CD4-positive, alpha-beta T cell treated with Interleukin-2 at 100 ng/mL for 4 hours (primary cell): ENCODE measurements at places on chromosomes 2 and 18.
A peak's percentile ranks its signal among the peaks of the same experiment; 100 is the strongest.

DNA sequence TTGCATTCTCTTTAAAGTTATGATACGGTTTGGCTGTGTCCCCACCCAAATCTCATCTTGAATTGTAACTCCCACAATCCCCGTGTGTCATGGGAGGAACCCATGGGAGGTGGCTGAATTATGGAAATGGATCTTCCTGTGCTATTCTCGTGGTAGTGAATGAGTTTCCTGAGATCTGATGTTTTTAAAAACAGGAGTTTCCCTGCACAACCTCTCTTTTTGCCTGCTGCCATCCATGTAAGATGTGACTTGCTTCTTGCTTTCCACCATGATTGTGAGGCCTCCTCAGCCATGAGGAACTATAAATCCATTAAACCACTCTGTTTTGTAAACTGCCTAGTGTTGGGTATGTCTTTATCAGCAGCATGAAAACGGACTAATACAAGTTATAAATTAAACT is 37.5 kb upstream of the SESTD1 start:
- no peak for DNase-seq

DNA sequence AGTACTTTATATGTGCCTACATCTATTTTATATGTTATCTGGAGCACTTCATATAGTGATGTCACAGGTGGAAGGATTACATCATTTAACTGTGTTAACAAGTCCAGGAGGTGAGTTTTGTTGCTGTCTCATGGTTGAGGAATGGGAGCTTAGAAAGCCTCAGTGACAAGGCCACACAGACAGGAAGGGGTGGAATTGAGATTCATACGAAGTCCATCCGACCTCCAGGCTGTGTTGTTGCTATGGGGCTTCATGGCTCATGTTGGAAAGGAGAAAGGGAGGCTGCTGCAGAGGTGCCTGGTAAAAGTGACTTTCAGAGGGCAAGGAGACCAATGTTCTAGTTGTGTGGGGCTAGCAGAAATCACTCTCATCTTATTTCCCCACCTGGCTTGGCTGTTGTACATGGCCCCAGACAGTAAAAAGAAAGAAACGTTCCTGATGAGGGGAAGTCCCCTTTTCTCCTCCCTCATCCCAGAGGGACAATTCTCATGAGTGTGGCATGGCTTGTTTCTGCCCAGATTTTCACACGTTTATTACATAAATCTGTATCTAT is 31.0 kb upstream of the GREB1 start:
- no peak for DNase-seq

GRCh38 chr2:211760103-211760502 is 778.5 kb downstream of the ERBB4 start:
- DNase-seq, result no peak

DNA sequence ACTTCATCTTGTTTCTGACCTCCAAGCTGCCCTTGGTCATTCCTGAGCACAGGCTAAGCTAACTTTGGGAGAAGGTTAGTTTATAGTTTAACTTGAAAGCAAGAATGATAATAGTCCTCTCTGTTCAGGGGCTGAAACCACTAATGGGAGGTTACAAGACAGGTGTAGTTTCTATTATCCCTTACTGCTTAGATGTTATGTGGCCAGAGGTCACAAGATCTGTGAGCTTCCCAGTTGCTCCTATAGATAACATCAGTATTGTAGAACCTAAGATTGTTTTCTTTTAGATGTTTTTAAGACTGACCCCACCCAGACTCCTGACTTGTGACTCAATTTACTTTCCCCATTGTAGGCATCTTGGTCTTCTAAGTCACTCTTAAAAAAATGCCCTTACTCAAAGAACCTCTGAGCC is 94.8 kb upstream of the LPIN2 start:
- DNase-seq, result no peak

GRCh38 chr2:7694076-7694985 is 777.1 kb downstream of the RNF144A start:
- peak; percentile 3 for DNase-seq

- no peak for DNase-seq
Measured at GRCh38 chr2:50922506-50922905, 109.4 kb downstream of the NRXN1 start.

GRCh38 chr2:136085453-136086209 is 32.3 kb downstream of the CXCR4 start:
- DNase-seq, result no peak

- no peak for DNase-seq
Measured at GRCh38 chr18:36811955-36812354, 16.8 kb downstream of the TPGS2 start.

GRCh38 chr18:57441071-57441794 is 6.1 kb downstream of the ONECUT2 start:
- DNase-seq, result no peak

DNA sequence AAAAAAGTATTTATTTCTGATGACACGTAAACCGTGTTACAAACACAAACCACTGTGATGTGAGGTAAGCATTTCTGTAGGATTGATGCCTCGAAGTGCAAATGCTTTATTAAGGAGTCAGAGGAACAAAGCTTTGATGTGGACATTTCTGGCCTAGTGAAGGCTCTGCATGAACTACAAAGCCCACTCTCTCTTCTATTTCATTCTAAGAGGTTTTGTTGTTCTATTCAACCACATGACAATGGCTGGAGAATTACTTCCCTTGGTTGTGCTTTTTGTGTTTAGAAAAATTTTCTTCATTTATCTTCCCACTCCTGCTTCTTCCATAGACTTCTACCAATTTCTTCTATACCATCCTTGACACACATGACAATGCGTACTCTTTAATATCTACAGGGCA is 125.7 kb upstream of the CCDC195 start:
- DNase-seq, result no peak

DNA sequence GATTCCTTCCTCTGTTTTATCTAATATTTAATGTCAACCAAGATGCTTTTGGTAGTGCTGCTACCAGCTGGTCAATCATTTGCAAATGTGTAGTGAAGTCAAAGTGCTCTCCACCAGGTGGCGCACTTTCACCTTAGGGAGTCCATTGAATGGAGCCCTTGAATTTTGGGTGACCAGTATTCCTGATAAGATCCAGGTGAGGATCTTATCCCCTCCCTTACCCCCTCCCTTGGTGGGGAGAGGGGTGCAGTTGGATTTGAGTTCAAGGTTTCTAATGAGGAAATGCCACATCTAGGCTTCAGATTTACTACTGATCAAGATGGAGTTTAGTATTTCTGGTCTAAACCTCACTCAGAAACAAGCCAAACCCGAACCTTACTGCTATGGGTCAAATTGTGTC is 12.0 kb upstream of the E2F6 start:
- DNase-seq, result peak; percentile 79

DNA sequence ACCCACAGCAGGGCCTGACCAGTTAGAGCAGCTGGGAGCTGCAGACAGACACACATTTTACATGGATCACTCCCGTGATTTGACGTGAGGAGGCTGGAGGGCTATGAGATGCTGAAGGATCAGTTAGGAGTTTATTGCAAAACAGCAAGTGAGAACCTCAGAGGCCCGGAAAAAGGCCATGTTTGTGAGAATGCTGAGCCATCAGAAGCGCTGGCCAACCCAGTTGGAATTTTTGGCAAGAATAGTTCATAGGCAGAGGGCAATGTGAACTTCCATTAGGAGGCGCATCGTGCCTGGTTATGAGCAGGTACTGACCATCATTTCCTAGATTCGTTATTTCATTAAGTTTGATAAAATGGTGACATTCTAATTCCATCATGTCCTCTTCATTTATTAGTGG is 23.3 kb upstream of the LMAN1 start:
- no peak for DNase-seq

- no peak for DNase-seq
Measured at GRCh38 chr2:217366966-217367365, 507.1 kb upstream of the TNP1 start.

- DNase-seq, result no peak
Measured at GRCh38 chr2:83172841-83173240, 1286.2 kb downstream of the SUCLG1 start.

DNA sequence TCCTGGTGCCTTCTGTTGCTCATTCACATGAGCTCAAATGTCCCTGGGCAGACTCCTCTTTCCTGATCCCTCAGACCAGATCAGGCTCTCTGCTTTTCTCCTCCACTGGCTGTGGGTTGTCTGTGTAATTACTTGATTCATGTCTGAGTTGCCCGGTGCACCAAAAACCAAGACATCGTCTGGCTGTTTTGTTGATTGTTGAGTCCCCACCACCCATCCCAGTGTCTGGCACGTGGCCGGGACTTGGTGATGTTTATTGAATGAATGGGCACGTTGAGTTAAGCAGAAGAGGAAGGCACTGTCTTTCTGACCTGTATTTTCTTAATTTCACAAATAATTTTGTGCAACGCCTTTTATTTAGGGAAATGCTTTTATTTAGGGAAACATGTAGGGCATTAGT is 499.1 kb upstream of the HS6ST1 start:
- DNase-seq, result no peak

DNA sequence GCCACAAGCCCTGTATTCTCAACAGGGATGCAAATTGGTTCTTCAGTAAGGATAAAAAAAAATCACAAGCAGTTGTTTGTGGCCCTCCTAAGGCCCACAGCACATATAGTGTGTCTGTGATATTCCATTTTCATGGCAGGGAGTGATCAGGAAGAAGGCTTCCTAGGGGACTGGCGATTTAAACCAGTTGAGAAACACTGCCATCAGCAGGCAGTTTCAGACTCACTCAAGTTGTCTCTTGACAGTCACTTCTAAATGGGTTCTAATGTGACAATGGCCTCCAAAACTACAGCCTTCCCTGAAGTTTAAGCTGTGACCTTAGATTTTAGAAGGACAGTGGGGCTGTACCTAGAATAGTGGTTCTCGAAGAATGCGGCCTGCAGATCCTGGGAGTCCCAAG is 6.0 kb downstream of the CIAO1 start:
- no peak for DNase-seq

DNA sequence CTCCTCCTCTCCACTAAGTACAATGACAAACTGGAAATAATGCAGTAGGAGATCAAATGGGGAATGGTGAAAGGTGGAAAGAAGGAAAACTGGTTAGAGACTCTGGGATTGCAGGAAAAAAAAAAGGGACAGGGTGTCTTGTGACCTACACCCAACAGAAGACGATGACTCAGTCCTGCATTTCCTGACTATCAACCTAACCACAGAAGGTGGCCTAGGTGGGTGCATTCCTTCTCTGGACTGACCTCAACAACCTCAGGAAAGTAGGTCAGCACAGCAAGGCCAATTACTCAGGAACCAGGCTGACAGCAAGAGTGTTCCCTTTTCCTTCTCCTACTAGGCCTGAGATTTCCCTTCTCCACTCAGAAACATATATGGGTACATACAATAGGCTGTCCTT is 1386.4 kb upstream of the ZEB2 start:
- no peak for DNase-seq

- DNase-seq, result no peak
Measured at GRCh38 chr2:155830817-155831579, 501.5 kb downstream of the NR4A2 start.

DNA sequence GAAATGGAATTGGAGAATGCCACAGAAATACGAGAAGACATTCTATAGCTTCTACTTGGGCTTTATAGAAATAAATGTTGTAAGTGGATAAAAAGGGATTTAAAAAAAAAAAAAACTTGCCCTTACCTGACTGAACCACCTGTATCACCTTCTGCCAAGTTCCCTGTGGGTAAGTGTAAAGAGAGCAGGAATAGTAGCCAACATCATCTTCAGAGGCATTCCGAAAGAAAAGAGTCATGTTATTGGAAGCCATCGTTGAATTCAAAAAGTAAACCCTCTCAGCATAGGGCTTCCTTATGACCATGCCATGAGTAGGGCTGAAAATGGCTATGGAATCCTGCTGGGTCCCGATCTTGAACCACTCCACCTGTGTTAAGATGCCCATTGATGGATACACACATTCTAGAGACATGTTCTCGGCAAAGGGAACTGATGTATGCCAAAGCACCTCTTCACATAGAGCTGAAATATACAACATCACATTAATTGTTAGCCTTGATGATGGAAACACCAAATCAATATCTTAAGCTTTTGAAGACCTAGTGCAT is 991 bp downstream of the CD226 start:
- no peak for DNase-seq

DNA sequence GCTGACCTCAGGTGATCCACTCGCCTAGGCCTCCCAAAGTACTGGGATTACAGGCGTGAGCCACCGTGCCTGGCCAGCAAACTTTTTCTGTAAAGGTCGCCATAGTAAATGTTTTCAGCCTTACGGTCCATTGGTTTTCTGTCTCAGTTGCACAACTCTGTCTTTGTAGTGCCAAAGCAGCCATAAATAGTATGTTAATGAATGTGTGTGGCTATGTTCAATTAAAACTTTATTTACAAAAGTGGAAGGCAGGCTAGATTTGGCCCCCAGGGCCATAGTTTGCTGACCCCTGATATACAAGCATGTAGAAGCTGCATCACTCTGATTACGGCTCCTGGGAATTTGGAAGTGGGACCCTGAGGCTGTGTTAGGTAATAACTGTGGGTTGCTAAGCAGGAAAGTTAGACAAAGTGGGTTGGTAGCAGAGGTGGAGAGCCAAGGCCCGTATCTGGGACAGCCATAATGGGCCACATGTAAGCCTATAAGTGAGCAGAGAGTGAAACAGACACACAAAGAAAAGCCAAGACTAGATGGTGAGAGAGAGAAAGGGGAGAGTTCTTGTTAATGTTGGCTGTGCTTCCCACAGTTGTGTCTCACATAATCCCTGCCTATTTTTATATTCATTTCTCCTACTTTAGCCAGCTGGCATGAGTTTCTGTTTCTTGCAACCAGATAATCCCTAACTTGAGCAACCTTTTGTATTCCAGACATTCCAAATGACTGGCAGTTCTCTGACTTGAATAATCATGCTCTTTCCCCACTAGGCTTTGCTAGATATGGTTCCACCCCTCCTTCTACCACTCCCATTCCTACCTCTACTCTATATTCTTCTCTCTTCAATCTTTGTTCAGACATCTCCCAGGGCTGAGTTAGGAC is 223.3 kb upstream of the STON1 start:
- no peak for DNase-seq

DNA sequence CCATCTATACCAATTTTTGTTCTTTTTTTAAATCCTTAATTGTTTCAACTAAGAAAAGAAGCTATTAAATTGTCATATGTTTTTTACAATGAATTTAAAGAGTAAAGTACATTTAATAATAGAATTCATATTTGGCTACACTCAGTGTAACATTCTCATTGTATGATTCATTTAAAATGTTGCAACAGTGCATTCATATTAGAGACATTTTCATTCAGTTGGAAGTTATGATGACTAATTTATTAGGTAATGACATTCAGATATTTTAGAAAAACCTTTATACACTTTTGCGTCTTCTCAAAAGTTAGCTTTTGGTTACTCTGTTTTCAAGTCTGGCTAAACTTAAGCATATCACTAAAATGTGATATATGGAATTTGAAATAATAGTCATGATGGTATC is 887.5 kb upstream of the NRXN1 start:
- no peak for DNase-seq

- peak; percentile 12 for DNase-seq
Measured at GRCh38 chr2:202669841-202670240, 35.1 kb downstream of the FAM117B start.

- DNase-seq, result no peak
Measured at GRCh38 chr2:113214141-113214540, 40.4 kb downstream of the PSD4 start.

- DNase-seq, result no peak
Measured at GRCh38 chr2:42186366-42186765, 17.2 kb downstream of the EML4 start.

GRCh38 chr2:925309-925708 is 25.3 kb upstream of the SNTG2 start:
- DNase-seq, result no peak
